Stimulated activated CD4-positive, alpha-beta T cell treated with anti-CD3 and anti-CD28 coated beads, TNF-alpha, amount 100 ng/mL, for 48 hours (primary cell): ENCODE measurements at places on chromosomes 12 and 14.

DNA sequence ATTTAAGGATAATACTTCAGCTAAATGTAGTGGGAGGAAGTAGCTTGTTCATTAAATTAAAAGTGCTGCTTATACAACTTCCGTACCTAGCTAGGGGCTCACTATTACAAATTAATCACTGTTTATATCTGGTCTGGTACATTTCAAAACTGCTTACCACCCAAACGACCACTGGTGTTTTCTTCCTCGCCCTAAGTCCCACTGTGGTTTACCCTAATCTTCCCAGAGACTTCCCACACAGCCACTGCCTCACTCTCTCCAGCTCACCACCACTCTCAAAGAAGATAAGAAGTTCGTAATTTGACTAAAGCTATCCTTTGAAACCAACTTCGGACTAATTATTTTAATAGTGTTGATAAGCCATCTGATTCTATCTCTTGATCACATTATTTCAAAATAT is 62.6 kb downstream of the PLXNC1 start:
- DNase-seq, result no peak

DNA sequence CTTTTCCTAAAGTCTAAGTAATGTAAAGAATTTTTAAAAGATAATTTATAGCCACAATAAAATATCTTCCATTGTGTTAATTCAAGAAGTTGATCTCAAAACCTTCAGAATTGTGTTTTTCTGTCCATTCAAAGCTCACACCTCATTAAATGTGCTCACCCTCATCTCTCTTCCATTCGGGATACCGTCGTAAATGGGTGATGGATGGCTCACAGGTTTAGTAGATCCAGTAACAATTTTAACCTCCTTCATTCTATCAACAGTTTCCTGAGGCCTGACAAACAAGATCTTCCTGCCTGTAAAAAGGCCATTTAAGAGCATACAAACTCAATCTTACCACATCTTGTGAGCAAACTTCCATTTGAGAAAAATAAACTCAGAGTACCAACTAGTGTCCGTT is 9.4 kb upstream of the FLRT2 start:
- DNase-seq, result no peak

DNA sequence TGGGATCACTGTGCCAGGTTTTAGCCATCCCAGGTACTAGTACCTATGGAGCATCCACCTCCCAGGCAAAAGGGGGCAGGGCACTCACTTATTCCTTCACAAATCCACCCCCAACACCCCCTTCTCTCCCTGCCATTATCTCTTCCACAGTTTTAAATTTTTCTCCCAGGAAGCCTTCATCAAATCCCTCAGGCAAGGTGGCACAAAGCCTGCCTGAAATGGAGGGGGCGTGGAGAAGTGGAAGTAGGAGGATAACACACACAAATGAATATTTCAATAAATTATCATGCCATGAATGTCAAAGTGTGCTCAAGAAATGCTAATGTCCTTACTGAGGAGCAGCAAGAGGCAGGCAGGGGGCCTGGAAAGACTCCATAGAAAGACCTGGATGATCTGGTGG is 4.7 kb upstream of the CHST11 start:
- no peak for DNase-seq

DNA sequence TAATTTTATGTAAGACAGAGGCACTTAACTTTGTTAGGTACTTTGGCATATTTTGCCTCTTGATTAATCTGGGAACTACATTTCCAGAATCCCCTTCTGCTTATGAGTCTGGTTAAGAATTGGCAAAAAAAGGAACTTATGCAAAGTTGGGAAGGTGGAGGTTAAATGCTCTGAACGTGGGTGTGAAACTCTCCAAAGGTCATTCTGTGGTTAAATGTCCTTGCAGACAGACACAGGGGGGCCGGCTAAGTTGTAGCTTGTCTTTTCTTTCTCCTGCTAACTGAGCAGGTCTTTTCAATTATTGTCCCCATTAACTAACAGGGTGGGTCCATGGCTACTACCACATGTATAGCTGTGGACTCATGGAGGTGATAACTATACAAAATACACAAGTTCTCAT is 248.6 kb upstream of the NOVA1 start:
- DNase-seq, result no peak

DNA sequence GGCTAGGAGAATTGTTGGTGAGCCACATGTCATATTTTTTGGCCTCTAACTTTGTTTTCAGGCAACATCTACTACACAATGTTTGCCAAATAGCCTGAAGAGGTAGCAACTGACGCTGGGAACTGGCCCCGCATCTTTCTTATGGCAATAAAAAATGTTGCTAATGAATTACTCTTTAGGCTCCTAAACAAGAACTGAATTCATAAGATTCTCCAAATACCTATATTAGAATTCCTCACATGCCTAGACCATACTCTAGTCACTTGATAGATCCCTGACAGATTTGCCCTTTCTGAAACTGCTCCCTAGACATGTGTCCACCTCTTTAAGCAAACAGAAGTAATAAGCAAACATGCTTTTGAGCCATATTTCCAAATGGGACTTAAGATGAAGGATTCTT is 209.0 kb upstream of the ATXN7L3B start:
- DNase-seq, result no peak

DNA sequence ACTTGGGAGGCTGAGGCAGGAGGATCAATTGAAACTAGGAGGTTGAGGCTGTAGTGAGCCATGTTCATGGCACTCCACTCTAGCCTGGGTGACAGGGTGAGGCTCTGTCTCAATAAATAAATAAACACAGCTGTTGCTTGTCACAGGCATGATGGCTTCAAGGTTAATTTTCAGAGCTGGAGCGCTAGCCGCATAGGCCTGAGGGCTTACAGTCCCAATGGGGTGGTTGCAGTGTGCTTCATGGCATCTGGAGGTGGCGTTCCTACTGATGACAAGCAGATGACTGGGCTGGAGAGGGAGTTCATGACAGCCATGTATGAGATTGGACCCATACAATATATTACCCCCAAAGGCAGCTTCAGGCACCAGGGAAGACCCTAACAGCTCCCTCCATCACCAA is 1.6 kb upstream of the FMNL3 start:
- DNase-seq, result no peak

GRCh38 chr12:103820361-103820760 is 20.7 kb downstream of the NT5DC3 start:
- no peak for DNase-seq
